Glomerular endothelial cell (primary cell): ENCODE measurements at places on chromosomes 5 and 9.

GRCh38 chr5:100409660-100410151 is 125.5 kb upstream of the FAM174A start:
- no peak for DNase-seq

- no peak for DNase-seq
Measured at GRCh38 chr5:122291000-122291901, 20.8 kb upstream of the SNCAIP start.

- no peak for DNase-seq
Measured at GRCh38 chr5:153618867-153619266, 128.4 kb downstream of the GRIA1 start.

GRCh38 chr5:10192309-10192708 is 57.4 kb downstream of the ATPSCKMT start:
- DNase-seq = no peak

- DNase-seq = no peak
Measured at GRCh38 chr5:99721506-99721905, 792.7 kb upstream of the CHD1 start.

- DNase-seq = no peak
Measured at GRCh38 chr5:112915831-112916230, 6.2 kb downstream of the REEP5 start.
